Vagina (tissue), 2 donors: ENCODE measurements at places on chromosomes 5 and 9.

DNA sequence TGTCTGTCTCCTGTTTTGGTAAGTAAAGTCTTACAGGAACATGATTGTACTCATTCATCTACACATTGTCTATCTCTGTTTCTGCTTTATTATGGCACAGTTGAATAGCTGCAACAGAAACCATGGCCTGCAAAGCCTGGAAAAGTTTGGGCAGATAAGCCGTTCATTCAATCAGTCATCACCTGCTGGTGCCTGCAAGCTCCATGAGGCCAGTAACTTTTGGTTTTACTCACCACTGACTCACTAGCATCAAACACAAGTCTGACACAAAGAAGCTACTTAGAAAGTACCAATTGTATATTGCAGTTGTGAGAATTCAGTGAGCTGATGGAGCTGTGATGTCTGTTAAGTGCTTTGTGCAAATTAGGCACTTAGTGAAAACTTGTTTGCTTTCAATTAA, 373.6 kb upstream of the SGCD start:
- no peak for DNase-seq

DNA sequence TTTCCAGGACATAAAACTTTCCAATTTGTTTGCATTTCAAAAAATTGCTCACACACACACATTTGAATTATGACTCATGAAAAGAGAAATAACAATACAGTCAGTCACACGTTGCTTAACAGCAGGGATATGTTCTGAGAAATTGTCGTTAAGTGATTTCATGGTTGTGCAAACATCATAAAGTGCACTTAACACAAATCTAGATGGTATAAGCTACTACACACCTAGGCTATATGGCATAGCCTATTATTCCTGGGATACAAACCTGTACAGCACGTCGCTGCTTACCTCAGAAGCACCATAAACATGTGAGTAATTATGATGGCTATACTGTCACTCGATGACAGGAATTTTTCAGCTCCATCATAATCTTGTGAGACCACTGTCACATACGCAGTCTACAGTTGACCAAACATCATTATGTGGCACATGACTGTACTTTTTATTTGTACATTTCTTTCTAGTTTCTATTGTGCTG, 378.2 kb downstream of the ACTL7B start:
- DNase-seq, result no peak

- no peak for DNase-seq
Observed at GRCh38 chr5:93151896-93152295, 429.1 kb downstream of the NR2F1-AS1 start.

GRCh38 chr5:97923997-97924396, 741.0 kb upstream of the RIOK2 start:
- DNase-seq, result no peak

- DNase-seq, result no peak
Observed at GRCh38 chr5:178667688-178668087, 40.8 kb upstream of the CLK4 start.

DNA sequence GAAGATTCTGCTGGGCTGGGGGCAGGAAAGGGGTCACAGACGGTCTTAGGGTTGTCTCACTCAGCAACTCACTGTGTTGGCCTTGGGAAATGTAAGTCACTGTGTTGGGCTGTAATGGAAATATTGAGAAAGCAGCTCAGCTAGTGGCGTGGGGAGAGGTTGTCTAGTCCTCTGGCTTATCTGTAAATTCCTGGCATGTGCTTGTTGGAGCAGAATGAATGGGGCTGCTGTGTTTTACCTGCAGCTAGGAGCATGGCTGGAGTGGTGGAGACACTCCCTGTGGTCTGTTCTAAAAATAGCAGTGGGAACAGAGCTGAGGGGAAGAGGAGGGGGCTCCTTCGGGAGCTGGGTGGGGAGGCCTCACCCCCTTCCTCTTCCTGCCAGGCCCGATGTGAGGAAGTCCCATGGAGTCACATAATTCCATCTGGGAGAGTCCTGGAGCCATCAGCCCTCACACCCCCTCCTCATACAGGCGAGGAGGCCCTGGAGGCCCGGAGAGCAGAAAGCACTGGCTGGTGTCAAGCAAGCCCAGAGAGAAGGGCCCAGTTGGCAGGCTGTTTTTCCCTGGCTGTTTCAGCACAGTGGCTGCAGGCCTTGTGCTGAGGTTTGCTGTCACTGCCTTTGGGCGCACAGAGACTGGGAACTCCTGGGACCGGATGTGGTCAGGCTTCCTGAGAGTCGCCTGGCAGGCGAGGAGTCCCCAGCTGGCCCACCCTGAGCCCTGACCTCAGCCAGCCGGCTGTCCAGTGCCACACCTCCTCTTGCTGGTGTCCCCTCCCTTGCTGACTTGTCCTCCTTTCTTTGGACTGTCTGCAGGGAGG, 84.9 kb downstream of the RGS3 start:
- no peak for DNase-seq

DNA sequence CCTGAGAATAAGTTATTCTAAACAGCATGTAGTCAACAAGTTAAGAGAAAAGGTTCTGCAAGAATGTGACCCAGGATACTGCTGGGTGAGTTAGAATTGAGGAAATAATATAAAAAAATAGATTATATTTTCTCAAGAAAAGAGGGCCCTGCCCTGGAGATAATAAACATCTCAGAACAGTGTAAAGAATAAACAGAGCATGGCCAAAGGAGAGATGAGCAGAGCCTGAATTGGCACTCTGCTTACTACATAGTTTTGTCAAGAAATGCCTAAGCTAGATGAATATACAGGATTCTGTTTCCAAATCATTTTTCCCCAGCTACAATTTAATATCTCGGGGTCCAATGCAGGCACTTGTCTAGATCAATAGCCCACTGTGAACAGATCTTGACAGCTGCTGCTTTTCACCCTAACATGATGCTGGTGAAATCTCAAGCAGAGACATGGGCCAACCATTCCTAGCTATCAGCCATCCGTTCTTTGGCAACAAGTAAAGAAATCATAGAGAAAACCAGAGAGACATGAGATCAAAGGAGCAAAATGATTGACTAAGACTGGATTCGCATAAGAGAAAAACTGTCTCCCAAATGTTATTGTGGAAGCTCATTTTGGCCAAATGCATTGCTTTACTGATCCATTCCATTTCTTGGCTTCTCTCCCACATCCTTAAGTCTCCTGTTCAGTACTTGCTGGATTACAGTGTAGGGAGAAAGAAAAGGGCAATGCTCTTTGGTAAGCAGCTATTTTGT, 173.2 kb downstream of the PRELID2 start:
- DNase-seq, result no peak
